Panc1 (cell line): ENCODE measurements at places on chromosomes 2 and 18.

DNA sequence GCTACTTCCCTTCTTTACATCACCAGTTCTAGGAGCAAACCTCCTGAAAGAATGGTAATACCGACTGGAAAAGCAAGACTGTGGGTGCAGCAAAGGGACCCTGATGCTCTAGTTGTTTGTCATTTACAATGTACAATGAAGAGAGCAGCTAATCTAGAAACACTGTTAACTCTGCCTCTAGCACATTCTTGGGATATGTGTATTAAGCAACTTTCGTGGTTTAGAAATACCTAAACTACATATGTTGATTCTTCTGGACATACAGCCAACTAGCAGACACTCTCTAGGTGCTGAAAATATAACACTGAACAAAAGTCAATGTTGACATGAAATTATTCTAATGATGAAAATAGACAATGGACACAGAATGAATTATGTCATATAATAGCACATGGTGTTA, 440.3 kb upstream of the MC4R start:
- DNase-seq = no peak

DNA sequence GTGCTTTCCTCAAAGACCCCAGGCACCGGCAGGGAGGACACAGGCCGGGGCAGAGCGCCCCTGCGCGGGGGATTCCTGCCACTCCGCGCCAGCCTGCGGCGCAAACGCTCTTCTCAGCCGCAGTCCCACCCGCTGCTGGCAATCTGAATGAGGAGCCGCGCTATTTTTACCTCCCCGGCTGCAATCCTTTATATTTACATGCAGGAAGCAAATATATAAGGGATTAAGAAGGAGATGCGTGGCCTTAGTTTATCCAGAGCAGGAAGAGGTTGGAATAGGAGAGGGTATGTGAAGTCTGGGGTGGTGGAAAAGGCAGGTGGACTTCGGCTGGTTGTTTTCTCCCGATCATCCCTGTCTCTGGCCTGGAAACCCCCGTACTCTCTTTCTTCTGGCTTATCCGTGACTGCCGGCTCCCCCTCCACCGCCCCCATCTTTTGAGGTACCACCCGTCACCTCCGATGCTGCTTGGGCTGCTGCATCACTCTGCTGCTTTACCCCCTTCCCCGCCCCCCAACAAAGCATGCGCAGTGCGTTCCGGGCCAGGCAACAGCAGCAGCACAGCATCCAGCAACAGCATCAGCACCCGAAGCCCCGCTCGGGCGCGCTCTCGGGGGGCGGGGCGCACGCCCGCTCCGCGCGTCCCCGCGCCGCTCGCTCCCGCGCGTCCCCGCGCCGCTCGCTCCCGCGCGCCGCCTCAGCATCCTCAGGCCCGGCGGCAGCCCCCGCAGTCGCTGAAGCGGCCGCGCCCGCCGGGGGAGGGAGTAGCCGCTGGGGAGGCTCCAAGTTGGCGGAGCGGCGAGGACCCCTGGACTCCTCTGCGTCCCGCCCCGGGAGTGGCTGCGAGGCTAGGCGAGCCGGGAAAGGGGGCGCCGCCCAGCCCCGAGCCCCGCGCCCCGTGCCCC, at the start of gene ADAM23:
Gene ADAM23, plus strand, starts transcription at position 700 of the 902 bp plus-strand sequence. CDS start 335 bp downstream, outside the sequence.
- DNase-seq = no peak

- no peak for DNase-seq
Observed at GRCh38 chr2:182915369-182916326, 49.2 kb upstream of the FRZB start.

- peak; percentile 52 for DNase-seq
Observed at GRCh38 chr2:169095621-169096105, 26.3 kb downstream of the DHRS9 start.

GRCh38 chr2:220641137-220641536, 931.0 kb downstream of the EPHA4 start:
- no peak for DNase-seq

GRCh38 chr18:48122376-48122775, 191.9 kb upstream of the SMAD2 start:
- DNase-seq = no peak

DNA sequence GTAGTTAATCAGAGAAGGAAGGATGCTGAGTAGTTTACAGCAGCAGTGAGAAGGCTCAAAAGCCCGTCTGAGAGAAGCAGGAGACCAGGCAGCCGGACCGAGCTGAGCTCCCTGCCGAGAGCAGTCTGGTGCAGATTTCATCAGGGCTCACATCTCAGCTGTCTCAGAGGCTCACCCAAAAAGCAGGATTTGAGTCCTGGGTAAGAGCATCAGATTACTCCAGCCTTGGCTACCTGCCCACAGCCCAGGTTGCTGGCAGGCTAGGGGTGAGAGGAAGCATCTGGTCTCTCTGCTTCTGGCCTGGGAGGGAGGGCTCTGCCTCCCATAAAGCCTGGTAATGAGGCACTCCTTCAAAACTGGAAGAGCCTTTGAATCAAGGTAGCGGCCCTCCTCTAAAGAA, 140.5 kb downstream of the ST6GAL2 start:
- DNase-seq = no peak

GRCh38 chr2:226424971-226425370, 374.6 kb downstream of the IRS1 start:
- no peak for DNase-seq

DNA sequence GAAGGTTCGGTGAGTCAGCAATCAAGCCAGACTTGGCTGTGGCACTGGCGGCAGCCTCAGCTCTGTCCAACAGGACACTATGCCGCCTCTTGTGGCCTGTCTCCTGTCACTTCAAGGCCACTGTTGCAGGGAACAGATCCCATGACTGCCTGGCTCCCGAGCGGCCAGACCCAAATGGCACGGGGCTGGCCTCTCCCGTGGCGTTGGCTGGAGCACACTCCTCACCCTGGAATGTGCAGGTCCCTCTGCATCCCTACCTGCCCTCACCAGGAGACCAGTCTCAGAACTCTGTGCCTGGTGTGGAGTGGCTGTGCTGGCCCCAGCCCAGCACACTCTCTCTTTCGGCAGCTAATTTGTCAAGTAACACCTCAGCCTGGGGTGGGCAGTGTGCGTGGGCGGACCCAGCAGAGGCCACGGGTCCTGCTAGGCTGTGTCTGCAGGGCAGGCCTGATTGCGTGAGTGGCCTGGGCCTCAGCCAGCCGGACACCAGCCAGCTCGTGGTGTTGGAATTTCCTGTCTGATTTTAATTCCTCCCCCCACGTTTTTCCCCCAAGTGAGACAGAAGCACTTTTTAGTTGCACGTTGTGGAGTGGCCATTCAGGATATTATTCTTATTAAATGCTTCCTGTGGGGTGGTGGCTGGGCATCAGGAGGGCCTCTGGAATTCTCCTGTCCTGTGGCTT, 179.3 kb downstream of the GLI2 start:
- DNase-seq = no peak

- no peak for DNase-seq
Observed at GRCh38 chr2:150425121-150425955, 62.1 kb downstream of the RND3 start.

DNA sequence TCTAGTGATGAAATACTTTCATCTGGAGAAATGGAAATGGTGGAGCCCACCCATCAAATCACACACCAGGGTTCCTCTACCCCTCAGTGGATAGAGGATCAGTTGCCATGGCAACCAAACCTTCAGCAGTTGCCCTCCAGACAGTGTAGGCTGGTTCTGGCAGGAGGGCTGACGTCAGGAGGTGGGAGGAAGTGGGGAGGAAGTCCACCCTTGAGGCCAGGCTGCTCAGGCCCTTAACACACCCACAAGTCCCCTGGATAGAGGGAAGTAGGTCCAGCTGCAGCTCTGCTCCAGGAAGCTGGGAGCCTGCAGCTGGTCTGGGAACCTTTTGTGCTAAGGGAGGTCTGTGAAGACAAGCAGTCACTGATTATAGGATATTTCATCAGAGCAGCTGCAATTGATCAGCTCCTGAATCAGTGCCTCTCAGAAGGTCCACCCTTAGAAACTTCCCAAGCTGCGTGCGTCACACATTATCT, 186.6 kb downstream of the MTX2 start:
- DNase-seq = no peak

DNA sequence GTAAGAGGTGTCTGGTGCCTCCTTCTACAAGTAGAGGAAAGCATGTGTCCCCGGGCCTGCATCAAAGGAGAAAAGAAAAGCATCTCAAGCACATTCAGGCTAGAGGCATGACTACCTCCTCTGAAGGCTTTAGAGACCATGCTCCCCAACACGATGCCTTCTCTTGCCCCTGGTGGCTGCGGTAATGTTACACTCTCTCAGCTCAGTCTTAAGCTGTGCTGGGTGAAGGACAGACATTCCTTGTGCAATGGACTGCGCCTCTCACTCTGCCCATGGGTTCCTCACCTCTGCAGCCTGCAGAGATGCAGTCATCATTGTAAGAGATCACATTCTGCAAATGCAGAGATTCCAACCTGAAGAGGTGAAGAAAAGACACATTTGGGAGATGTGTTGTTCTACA, 148.2 kb upstream of the HNRNPA3 start:
- DNase-seq = no peak

DNA sequence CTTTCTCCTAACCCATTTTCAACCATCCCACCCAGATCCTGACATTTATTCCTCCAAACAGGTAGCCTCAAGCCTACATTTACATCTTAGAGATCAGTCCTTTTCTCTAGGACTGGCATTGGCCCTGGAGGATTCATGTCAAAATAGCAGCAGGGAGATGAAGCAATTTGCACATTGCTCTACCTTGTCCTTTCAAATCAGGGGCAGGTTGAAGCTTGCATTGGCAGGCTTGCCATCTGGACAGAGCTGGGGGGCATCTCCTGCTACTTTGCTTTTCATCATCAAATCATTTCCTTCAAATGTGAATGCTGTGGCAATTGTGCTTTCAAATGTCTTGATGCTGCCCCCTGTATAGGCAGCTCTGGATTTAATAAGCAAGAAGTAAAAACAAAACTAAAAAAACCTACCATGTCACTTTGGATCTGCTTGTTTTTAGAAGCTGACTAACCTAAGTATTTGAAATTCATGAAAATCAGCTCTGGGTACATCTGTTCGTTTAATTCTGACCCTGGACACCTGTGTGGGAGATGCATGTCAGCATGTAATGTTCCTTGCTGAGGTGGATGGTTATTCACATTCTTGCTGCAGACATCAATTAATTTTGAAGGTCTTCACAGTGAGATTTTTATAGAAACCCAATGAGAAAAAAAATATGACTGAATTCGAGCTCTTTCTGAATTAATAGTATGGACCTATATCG, 47.9 kb downstream of the KIF5C start:
- DNase-seq = no peak

DNA sequence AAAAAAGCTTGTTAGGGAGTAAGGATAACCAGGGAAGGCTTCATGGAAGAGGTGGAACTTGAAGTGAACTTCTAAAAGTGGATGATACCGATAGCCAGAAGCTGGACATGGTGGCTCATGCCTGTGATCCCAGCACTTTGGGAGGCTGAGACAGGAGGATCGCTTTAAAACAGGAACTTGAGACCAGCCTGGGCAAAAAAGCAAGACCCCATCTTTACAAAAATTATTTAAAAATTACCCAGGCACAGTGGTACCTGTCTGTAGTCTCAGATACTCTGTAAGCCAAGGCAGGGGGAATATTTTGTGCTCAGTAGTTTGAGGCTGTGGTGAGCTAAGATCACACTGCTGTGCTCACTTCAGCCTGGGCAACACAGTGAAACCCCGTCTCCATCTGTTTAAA, 10.2 kb downstream of the PAPOLG start:
- DNase-seq = no peak

GRCh38 chr2:46812361-46813019, 103.1 kb downstream of the MCFD2 start:
- no peak for DNase-seq
